ENCODE measurements at places on chromosomes 4 and X.

DNA sequence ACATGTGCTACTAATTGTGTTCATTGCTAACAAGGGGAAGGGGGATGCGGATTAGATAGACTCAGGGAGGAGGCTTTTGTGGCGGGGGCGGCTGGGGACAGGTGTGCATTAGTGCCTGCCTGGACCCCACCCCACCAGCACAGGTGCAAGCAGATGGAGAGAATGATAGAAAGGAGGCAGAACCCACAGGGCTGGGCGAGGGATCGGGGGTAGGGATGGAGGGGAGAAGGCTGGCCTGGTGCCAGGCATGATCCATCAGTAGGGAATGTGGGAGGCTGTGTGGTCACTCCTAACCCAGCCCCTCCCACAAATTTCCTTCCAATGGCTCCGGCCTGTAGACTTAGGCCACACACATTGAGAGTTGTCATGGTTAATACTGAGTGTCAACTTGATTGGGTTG, 30.5 kb upstream of the CRMP1 start:
- DNase-seq: no peak

DNA sequence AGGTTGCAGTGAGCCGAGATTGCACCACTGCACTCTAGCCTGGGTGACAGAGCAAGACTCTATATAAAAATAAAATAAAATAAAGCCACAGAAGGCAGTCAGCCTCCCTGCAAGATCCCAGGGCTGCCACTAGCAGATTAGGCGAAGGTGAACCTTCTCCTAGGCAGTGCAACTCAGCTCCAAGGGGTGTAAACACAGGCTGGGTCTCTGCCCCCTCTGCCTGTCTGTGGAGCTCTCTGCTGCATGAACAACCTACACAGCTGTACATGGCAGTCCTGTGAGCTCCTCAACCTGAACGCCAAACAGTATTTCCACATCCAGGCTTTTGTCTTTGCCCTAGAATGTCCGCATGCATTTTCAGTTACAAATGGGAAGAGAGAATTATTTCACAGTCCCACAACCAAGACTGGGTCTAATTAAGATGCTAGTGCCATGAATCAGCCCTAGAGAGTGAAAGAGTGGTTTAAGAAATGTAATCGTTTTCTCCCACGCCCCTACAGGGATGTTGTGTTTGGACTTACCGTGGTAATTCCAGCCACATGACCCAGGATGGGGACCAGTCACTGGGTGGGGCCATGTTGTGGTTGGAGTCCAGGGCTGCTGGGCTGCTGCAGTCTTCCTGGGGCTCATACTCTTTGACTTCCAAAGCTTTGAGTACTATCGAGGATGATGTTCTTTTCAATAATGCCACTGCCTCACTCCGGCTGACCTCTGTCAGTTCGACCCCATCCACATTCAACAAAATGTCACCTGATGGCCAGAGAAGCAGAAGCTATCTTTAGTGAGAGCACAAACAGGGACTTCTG, 99.0 kb downstream of the FIP1L1 start:
- DNase-seq: no peak

DNA sequence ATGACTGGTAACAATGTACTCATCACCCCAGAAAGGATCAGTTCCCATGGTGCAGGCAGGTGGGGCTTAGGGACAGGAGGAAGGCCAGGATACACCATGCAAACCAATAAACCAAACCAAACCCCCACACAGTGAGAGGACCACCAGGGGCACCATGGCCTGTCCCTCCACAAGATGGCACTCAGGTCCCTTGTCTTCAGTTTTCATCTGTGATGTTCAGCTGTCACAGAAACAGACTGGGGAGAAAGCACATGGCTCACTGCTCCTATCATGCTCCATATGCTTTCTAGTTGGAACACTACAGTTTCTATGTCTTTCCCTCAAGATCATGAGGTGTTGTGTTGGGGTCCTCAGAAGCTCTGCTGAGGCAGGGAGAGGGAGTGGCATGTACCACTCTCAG, 10.1 kb downstream of the HS3ST1 start:
- no peak for DNase-seq

DNA sequence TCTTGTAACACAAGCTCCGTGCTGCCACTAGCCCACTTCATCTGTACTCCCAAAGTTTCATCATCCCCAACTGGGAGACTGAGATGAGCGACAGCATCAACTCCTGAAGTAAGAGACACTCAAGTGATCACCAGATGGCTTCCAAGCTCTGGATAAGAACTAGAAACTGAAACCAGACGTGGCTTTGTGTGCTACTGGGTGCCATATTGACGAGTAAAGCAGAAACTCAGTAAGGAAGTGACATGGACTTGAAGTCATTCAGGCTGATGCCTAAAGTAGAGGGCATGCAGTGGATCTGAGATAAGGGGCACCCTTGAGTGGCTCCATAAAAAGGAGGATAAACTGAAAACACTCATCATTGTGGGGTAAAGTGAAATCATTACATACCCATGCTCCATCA, 72.4 kb downstream of the PCYT1B start:
- DNase-seq: no peak

DNA sequence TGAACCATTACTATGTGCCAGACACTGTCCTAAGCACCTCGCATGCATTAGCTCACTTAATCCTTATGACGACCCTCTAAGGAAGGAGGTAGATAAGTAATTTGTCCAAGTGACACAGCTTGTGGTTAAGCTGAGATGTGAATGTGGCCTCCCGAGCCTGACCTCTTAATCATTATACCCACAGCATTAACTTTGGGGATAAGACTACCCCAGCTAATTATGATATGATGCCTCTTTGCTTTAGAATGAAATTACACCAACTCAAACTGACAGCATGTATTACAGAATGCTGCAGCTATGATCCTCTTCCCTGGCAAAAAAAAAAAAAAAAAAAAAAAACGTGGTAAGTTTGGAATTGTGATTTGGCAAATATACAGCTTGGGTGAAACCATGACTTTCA, 53.5 kb downstream of the APBB2 start:
- no peak for DNase-seq

DNA sequence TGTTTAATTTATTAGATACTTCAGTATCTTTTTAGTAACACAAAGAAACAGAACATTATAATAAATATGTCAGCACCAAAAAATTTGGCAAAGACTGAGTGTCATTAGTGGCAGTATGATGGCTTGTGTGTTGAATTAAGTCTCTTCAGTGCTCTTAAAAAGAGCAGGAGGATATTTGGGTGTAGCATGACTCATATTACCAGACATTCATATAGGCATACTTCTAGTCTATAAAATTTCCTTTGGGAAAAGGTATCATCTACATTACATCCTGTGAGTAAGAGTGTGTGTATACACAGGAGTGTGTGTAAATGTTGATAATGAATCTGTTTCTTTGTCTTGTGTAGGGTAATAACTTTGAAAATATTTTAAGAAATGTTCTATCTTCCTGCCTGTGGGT, 135.7 kb downstream of the CNKSR2 start:
- DNase-seq: no peak

DNA sequence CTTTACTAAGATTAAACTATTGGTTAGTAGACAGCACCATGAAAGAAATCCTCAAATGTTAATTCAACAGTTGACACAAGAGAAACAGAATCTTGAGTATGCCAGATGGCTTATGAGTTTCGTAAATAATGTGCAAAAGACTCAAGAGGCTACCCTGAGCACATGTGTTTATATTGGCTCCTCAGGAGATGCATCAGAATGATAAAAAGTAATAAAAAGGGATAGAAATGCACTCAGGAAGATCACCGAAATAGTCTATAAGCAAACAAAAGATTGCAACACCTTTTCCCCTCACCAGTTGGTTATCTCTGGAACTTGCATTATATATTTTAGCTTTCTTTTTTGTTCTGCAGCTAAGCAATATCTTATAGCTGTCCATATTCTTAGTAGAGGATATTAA, 84.4 kb downstream of the SCFD2 start:
- DNase-seq: no peak
